ENCODE measurements at places on chromosomes 2 and 18. TPM values are rescaled to one million over a fixed set of nuclear protein-coding genes. Genes with fewer than 3 reads are reported as not detected.
A peak's percentile ranks its signal among the peaks of the same experiment; 100 is the strongest.

The RTP5 gene
- not detected for total RNA-seq

The INHBB gene
- 13.9 TPM for total RNA-seq

The STARD6 gene
- total RNA-seq = not detected

The PRKAG3 gene
- not detected for total RNA-seq

The TEKT4 gene
- not detected for total RNA-seq

The HNMT gene
- total RNA-seq = 23.4 TPM

DNA sequence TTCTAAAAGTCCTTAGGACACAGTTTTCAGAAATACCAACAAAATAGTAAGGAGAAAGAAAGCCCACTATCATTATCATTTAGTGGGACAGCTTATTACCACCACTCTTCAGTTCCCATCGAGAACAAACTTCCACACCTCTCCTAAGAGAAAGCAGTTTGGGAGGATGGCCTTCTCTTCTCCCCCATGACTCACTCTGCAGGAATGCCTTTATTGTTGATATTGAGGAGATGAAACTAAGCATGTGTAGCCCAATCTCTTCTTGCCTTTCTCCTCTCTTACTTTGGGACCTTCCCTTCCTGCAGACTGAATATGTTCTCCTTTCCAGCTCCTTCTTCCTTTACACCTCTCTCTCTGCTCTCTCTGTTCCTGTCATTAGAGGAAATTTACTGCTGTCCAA is 30.0 kb upstream of the ERMN start:
- H3K4me3 ChIP-seq = no peak overlapping the region
- no peaks in the 10 kb centered on the region for H3K27me3 ChIP-seq
- H3K4me1 ChIP-seq = no peaks in the 10 kb centered on the region
- DNase-seq = no peak
- H3K27ac ChIP-seq = no peak overlapping the region

DNA sequence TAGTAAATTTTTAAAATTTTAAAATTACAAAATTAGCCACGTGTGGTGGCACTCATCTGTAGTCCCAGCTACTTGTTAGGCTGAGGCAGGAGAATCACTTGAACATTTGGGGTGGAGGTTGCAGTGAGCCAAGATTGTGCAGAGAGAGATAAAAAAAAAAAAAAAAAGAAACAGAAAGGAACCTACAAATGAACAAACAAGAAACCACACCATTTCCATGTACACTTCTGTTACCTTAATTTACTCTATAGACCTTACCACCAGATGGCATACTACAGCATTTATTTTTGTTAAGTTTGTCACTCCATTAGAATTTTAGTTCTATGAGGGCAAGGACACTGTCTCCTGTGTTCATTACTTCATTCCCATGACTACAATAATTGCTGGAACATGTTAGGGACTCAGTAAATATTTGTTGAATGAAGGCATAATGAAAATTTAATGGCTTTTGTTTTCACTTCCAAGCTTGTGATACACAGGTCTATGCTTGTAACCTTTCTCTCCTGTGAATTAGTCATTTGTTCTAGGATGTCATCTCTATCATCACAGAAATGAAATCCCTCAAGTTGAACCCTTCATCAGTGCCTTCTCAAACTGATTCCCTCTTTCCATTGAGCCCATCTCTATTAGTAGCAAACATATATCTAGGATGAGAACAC is 76.0 kb downstream of the ARHGAP15 start:
- H3K4me3 ChIP-seq = no peak overlapping the region
- H3K4me1 ChIP-seq = no peaks in the 10 kb centered on the region
- H3K27ac ChIP-seq = no peak overlapping the region
- no peak for DNase-seq

DNA sequence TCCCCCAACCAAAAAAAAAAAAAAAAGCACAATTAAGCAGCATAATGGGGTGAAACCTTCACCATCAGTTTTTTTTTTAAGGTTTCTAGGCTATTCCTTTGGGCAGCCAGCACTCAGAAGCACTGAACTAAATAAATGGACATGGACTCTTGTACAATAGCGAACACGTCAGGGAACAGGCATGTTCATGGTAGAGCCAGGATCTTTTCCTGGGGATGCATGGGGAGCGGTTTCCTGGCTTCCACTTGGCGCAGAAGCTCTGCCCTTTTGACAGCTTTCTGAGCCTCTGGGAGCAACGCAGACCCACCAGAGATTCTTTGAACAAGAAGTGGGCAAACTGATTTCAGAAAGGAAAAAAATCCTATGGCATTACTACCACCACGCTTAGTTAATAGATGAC is 35.0 kb downstream of the ALPK2 start:
- no peak overlapping the region for H3K27ac ChIP-seq
- H3K36me3 ChIP-seq = no peaks in the 10 kb centered on the region
- no peak overlapping the region for H3K4me3 ChIP-seq
- no peaks in the 10 kb centered on the region for H3K27me3 ChIP-seq
- H3K4me1 ChIP-seq = peaks cover 37% of the 10 kb centered on the region
- DNase-seq = no peak

GRCh38 chr18:75752740-75753263 is 325.3 kb upstream of the SMIM21 start:
- no peaks in the 10 kb centered on the region for H3K27me3 ChIP-seq
- no peaks in the 10 kb centered on the region for H3K36me3 ChIP-seq
- H3K4me1 ChIP-seq = no peaks in the 10 kb centered on the region
- H3K27ac ChIP-seq = no peak overlapping the region
- DNase-seq = no peak

DNA sequence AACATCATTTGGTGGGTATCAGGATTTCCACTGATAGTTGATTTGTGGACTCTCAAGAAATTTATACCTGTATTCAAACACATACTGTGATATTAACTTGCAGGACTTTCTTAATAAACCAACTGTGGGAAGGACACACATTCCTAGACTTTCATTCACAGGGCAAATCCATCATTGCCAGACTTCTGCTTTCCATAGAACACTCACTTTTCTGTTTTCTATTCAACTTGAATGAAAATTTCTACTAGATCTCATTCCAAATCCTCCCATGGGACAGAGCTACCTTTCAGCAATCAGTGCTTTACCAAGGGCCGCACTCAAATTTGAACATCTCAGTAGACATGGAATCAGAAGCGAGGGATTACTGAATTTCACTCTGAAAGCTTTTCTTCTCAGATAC is 612.5 kb downstream of the IRS1 start:
- H3K4me1 ChIP-seq = peaks cover 22% of the 10 kb centered on the region
- H3K36me3 ChIP-seq = no peaks in the 10 kb centered on the region
- DNase-seq = no peak
- no peaks in the 10 kb centered on the region for H3K27me3 ChIP-seq
- no peak overlapping the region for H3K4me3 ChIP-seq
- H3K27ac ChIP-seq = no peak overlapping the region

GRCh38 chr18:77111951-77112746 is 20.4 kb downstream of the MBP start:
- H3K4me3 ChIP-seq = no peak overlapping the region
- no peaks in the 10 kb centered on the region for H3K36me3 ChIP-seq
- DNase-seq = no peak
- H3K27ac ChIP-seq = peak overlapping the region; percentile 31
- no peaks in the 10 kb centered on the region for H3K27me3 ChIP-seq
- peaks cover 37% of the 10 kb centered on the region for H3K4me1 ChIP-seq

DNA sequence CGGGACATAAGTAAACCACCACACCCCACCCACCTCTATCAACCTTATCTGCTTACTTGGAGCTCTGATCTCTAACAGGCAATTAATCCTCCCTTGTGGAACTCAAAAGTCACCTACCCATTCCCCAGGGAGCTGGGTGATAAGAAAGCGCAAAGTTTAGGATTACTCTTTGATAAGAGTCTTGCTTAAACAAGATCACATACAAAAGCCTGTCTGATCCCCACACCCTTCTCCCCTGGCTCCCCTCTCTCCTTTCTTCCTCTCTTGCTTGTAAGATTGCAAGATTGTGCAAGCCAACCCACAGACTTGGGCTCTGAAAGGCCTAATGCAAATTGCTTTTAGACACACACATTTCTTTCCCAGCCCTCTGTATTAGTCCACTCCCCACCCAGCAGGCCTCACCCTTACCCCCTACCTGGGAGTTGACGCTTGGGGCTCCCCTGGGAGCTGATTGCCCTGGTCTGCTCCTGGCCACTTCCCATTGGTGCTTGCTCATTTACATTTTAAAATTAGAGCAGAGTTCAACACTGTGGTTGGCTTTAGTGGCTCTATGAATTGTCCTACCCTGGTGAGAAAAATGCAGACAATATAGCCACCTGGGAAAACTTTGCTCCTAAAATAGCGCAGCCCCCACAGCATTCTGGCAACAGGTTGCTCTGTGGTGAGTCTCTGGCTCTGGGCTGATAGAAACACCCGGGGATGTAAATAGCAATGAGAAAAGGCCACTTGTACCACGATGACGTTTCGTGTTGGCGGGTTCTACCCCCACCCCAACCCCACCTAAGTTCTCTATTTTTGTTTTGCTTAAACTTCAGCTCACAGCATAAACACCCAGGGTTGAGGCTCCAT is 92.8 kb upstream of the MSH2 start:
- no peak for DNase-seq
- peak overlapping the region; percentile 69 for H3K27ac ChIP-seq
- H3K36me3 ChIP-seq = no peaks in the 10 kb centered on the region
- H3K27me3 ChIP-seq = no peaks in the 10 kb centered on the region
- peak overlapping the region; percentile 9 for H3K4me3 ChIP-seq

DNA sequence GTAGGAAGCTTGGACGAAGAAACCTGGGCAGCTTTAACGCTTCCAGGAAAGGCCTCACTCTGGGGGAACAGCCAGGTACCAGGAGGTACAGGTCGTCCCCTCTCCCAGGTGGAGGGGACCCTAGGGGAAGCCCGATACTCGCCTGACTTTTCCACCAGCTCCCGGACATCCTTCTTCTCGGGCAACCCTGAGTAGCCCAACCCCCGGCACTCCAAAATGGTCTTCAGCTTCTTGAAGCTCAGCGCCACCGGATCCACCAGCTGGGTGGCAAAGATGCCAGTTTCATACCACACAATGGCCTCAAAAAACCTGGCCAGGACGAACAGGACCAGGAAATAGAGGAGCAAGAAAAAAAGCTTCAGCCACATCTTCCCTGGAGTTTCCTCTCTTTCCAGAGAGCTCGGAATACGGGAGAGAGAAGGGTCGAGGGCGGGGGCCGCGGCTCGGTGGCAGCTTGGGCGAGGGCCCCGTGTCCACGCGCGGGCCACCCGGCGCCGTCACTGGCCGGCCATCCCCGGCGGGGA is 1.1 kb downstream of the RNF103 start:
- no peak for DNase-seq
- H3K4me3 ChIP-seq = peak overlapping the region; percentile 89
- H3K36me3 ChIP-seq = peaks cover 6% of the 10 kb centered on the region
- H3K4me1 ChIP-seq = peaks cover 44% of the 10 kb centered on the region

DNA sequence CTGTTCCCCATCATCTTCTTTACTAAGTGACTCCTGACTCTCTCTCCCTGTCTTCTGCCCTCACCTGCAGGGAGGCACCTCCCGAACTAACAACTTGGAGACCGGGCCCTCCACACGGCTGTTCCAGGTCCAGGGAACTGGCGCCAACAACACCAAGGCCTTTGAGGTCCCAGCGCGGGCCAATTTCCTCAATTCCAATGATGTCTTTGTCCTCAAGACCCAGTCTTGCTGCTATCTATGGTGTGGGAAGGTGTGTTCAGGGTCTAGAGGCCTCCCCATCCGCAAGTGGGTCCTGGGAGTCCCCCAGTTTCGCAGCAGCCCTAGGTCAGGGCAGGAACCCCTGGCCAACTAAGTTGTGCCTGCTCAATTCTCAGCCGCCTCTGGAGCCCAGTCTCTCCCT is 15.5 kb downstream of the VIL1 start:
- H3K36me3 ChIP-seq = no peaks in the 10 kb centered on the region
- H3K27me3 ChIP-seq = peaks cover 3% of the 10 kb centered on the region
- H3K27ac ChIP-seq = no peak overlapping the region
- no peak for DNase-seq
- no peaks in the 10 kb centered on the region for H3K4me1 ChIP-seq

DNA sequence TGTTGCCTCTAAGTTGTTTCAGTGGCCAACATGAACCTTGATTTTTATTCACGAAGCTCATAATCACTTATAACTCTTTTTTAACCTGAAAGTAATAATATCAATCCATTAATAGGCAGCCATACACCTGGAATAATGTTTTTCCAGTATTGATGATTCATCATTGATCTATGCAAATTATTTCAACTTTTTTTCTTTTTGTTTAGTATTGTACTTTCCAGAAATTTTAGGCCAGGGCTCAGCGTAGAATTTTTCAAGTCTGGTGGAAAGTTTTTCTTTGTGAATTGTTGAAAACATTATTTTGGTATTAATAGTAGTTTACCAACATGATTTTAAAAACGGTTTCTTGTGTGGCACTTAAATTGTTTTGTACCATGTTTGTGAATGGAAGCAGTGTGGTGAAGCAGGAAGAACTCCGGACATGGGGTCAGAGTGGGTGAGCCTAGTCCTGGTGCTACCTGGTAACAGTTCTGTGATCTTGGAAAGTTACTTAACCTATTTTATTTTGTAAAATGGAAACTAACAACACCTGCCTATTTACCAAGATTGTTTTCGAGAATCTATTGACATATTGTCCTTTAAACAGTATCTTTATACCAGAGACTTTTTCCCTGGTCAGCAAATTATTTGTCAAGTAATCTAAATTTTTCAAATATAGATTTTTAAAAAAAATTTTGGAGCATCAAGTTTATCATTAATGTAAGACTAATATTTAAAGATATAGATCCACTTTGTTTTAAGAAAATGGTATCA is 2.3 kb downstream of the INSIG2 start:
- no peak overlapping the region for H3K27ac ChIP-seq
- no peaks in the 10 kb centered on the region for H3K27me3 ChIP-seq
- no peak for DNase-seq
- no peak overlapping the region for H3K4me3 ChIP-seq

DNA sequence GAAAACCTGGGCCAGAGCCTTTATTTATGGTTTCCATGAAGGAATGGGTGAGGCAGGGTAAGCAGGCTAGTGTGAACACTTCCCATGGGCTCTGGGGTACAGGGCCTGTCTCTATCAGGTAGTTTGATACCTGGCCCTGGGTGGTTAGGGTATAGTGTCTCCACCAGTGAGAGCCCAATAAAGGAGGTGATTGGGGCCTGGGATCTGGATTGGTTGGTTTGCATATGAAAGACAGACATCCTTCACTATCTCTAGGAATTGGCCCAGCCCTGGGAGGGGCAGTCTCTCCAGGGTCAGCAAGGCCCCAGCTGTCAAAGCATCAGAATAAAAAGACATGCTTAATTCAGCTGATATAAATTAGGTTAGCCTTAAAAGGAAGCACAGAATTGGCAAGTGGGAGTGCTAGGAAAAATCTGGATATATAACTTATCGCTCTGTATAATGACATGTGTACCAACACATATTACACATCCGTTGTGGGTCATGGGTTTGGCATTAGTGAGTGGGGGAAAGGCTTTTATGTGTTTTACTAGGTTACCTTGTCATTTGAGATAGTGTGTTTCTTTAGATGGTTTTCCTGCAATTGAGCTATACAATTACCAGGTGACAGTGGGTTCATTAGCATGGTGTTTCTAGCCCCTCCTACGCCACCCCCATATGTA is 18.5 kb upstream of the TMEM178A start:
- H3K36me3 ChIP-seq = no peaks in the 10 kb centered on the region
- H3K4me1 ChIP-seq = peaks cover 4% of the 10 kb centered on the region
- H3K4me3 ChIP-seq = no peak overlapping the region
- no peak for DNase-seq
